ENCODE measurements at places on chromosomes 11 and 22.

DNA sequence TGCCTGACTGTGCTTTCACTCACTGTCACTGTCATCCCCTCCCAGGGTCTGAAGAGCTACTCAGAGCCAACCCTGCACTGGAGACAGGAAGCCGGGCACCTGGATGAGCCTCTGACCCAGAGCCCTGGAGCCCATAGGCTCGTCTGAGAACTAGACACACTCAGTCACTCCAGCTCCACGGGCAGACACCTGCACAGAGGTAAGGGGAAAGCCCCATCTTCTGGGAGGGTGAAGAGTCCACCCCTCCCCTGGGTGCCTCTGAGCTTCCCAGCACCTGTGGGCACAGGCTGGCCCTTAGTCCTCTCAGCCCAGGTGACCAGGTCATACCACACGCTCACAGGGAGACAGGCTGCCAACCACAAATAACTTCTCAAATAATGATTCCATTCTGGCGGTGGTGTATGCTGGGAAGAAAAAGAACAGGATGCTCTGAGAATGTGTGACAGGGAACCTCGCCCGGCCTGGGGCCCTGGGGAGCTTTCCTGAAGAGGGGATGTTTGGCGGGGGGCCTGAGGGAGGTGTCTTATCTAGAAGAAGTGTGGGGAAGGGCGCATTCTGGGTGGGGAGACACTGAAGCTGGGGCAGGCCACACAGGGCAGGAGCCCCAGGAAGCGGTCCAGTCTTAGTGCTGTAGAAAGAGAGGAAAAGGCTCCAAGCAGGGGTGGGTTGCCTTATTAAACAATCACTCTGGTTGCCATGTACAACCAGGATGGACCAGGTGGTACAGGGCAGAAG is 5.3 kb downstream of the CCDC157 start:
- DNase-seq = no peak

DNA sequence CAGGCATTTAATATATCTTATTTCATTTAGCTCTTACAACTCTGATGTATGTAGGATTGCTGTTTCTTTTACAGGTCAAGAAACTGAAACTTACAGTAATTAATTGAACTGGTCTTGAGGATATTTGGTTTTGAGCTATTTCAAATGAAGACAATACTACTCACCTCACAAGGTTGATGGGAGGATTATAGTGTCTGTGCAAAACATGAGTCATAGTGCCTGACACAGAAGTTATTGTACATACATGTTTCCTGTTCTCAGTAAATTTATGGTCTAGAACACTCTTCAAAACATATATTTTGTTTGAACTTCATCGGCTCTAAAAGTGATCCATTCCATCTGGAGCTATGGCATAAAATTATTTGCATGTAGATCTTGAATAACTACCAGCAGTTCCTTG is 61.9 kb downstream of the CECR2 start:
- DNase-seq = no peak

DNA sequence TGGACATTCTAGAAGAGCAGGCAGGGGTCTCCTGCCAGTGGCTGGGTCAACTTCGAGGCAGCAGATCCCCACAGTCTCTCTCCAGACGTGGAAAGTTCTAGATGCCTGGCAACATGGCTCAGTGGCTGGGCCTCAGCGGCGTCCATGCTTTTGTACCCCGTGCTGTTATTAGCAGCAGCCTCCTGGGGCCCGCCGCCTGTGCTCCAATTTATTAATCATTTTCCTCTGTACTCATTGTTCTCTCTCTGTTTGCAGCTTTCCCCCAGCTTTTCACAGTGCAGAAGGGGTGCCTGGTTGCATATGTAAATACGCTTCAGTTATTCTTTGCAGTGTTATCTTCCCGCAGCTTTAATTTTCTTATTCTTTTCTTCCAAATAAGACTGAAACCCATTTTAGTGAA is 515.1 kb downstream of the TBC1D22A start:
- DNase-seq = no peak

GRCh38 chr11:9726321-9727022 is 62.6 kb downstream of the SWAP70 start:
- no peak for DNase-seq

- DNase-seq = no peak
These were observed 108.2 kb upstream of the DDI1 start for GRCh38 chr11:103928040-103928801.

GRCh38 chr22:39214383-39215069 is 30.3 kb downstream of the PDGFB start:
- no peak for DNase-seq
